ENCODE measurements at places on chromosomes 1 and 21.

DNA sequence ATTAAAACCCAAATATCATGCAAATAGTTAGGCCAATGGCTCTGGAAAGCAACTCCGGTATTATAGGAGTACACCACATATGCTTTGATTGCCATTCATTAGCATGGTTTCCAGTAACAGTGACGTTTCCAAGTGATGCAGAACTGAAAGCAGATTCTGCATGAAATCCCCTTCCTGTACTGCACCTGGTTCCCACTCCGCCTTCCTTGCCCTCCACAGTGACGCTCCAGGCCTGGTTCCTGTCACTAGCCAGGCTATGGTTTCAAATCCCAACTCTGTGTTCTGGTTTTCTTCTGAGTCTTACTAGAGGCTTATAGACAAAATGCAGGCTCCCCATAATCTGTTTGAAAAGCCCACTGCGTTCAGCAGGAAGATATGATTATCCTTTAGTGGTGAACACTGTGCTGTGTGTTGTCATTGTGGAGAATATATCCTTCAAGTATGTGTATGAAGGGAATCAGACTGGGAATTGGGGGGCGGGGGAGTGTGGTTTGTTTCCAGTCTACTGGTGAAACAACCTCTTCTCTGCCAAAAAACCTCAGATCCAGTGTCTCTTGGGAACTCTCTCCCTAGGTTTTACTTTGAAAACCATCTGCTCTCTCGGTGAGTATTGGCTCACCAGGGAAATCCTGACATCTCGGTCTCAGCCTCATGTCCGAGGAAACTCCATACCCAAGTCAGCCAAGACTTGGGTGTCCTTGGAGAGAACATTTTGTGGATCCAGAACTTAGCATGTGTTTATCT is 78.7 kb downstream of the TYW3 start:
- peak; percentile 54 for DNase-seq

GRCh38 chr21:15301736-15302135 is 236.9 kb upstream of the NRIP1 start:
- no peak for DNase-seq

- no peak for DNase-seq
These were observed 115.5 kb downstream of the FMN2 start for GRCh38 chr1:240207073-240207709.

DNA sequence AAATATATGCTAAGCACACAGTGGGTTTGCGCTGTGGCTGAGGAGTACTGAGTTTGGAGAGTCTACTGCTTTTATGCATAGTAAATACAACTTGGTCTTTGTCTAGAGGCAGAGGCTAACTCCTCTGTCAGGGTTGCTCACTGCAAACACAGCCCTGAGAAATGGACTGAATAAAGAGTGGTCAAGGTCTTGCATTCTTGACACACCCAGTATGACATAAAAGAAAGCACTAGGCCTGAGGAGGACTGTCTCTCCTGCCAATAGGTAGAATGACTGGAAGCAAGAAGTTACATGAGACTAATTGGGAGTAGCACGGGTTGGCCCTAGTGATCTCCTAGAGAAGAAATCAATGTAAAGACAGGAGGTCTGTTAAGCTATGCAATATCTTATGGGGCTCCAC is 367.2 kb upstream of the B3GALT2 start:
- no peak for DNase-seq

GRCh38 chr1:93690921-93691789 is 9.5 kb upstream of the BCAR3 start:
- no peak for DNase-seq

- peak; percentile 99 for DNase-seq
These were observed at the start of gene PARP1 for GRCh38 chr1:226407497-226408284. PARP1 (minus strand) TSS chr1:226408093; CDS start chr1:226407929, 164 bp downstream.

DNA sequence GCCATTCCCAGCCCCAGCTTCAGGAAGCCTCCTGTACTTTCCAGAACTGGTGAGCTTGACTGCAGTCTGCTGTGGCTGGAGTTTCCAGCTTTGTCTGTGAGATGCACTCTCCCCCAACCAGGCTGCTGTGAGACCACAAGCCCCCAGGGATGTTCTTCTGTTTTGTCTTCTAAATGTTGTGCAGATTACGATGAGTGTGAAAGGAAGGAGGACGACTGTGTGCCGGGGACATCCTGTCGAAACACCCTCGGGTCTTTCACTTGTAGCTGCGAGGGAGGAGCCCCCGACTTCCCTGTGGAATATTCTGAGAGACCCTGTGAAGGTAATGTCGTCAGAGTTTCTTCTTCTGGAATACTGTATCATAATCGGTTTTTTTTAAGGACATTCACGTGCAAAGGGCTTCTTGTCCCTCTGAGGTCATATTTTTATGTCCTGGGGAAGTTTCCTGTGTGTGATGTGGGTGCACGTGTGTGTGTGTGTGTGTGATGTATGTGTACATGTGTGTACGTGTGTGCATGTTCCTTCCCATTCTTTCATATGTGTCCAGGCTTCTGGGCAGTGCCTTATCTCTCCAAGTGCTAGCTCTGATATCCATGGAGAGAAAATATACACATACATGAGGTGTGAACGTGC is 49.9 kb downstream of the UMODL1 start:
- DNase-seq, result no peak

DNA sequence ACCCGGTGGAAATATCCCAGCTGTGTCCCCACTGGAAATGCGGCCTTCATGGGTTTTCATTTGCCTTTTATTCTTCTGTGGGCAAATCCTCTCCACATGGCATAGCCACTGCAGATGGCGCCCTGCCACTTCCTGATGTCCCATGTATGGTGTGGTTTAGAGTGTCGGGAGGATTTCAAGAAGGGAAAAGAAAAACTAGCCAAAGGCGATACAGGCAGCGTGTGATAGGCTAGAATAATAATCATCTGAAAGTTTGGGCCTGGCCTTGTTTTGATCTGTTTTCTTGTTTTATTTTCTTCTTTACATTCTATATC is 123.6 kb downstream of the PEX14 start:
- DNase-seq, result no peak

Measured in MM.1S (cell line).